ENCODE measurements at places on chromosomes 6 and 20.
A peak's percentile ranks its signal among the peaks of the same experiment; 100 is the strongest.

DNA sequence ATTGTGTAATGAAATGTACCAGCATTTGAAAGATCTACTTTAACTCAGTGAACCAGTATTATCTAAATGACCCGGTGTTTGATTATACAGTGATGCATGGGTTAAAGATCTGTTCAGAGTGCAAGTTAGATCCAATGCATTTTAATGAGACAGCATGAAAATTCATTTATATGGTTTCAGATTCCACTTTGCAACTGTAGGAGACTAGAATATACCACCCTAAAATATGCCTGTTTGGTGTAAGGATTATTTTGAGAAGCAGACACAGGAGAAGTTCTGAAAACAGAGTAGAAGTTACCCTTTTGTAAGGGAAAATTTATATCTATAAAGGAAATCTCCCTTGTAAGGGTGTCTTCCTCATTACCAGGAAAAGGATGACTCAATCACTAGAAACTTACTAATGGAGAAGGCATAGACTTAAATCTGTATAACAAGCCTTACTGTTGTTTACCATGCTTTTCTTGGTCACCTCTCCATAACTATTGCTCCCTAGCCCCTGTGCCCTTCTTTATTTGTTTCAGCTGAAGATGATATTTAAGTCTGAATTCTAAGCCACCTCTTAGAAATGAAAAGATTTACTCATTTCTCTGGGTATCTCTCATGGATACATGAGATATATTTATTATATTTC is 105.4 kb downstream of the NCOA3 start:
- DNase-seq = no peak

DNA sequence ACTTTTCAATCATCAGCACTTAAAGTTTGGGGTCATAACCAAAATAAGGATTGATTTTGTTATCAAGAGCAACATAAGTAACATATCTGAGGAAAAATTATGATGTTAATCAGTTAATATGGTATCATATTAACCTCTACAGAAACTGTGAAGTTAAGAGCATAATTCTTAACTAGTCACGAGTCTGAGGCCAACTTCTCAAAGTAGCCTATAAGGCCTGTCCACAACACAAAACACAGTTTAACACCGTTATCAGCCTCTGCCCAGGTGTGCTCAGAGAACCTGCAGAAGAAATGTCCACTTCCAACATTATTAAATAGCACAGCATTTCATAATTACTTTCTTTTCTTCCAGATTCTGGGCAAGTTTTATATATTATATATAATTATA is 1.1 kb downstream of the STX7 start:
- DNase-seq = no peak

DNA sequence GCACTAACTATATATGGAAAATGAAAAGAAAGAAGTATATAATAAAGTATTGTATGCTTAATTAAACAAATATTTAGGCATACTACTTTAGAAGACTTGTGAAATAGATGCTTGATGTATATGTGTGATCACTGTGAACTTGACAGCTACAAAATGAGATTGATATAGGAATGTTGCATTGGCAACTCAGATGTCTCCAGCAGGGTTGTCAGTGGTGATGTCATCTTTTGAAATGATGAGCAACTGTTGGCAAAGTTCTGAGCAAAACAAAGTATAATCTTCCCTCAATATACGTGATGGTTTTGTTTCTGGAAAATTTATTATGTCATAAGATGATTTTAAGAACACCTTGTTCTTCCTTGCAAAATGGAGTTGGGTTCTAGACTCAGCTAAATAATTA is 133.8 kb downstream of the ARID1B start:
- no peak for DNase-seq

- no peak for DNase-seq
These were observed 47.2 kb downstream of the RFX6 start for GRCh38 chr6:116924245-116924644.

DNA sequence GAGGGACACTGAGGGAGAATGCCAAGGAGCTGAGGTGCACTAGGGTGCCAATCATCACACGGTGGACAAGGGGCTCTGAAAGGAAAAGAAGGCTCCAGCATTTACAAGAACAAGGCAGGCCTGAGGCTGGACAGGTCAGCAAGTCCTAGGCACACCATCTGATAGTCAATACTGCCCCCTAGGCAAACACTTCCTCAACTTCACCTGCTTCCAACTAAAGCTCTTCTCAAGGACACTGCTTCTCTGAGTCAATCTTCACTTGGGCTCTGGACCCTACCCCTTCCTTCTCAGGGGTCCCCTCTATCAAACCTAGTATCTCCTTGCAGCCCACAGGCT is 37.7 kb upstream of the SLC4A11 start:
- DNase-seq = peak; percentile 54

DNA sequence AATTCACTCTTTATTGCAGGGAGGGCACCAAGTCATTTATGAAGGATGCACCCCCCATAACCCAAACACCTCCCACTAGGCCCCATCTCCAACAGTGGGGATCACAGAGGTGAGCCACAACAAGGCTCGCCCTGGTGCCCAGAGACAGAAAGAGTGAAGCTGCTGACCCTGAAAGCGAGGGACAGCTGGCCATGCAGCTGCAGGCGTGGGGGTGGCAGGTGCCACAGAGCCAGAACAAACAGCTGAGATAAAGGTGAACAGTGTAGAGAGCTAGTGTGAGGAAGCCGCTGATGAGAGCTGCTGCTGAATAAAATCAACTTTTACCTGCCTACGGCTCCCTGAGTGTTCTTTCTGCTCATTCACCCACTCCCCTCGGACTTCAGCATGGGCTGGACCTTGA is 18.8 kb upstream of the RGS17 start:
- DNase-seq = no peak

DNA sequence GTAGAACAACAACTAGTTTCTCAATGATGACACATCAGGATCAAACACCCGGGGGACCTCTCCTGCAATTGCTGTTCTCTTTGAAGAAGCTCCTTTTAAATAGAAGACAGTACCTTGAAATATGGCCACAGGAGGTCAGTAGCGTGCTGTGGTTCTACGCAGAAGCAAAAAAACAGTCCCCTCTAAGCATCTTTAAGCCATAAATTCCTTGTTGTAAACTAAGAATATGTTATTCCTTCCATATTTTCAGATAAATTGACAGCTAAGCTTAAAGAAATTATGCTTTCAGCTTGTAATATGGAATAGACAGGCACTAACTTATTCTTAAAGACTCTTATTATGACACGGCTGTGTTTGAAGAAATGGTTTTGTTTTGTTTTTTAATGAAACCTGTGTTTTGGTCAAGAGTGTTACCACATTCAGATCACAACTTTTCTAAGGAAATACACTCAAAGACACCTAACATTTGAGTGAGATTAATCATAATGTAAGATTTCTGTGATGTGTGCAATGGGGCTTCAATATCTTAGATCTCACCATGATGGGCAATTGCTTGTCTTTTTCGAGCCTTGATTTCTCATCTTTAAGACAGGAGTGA is 49.7 kb upstream of the IL20RA start:
- DNase-seq = no peak

GRCh38 chr20:49675368-49676151 is 38.1 kb downstream of the B4GALT5 start:
- no peak for DNase-seq

- DNase-seq = no peak
These were observed 16.6 kb upstream of the MAPK13 start for GRCh38 chr6:36113703-36114102.

- no peak for DNase-seq
These were observed 98.1 kb downstream of the HIVEP2 start for GRCh38 chr6:142846883-142847287.

- DNase-seq = no peak
These were observed 9.0 kb upstream of the PLCB4 start for GRCh38 chr20:9059931-9060330.

GRCh38 chr20:45153752-45154151 is 20.9 kb upstream of the PI3 start:
- DNase-seq = no peak

DNA sequence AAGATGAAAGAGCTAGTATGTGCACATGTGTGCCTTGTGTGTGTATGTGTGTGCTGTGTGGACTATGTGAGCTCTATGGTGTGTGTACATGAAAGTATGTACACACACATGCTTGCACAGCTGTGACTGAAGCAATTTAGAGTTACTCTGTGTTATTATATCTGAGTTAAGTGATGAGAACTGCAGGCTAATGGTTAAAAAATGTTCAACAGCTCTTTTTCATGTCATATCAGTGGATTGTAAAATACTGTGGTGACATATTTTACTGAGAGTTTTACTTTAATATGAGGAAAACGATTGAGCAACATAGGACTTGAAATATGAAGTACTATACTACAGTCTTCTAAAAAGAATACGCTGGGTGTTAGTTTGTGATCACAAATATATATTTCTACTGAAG is 195.7 kb upstream of the KCNK16 start:
- no peak for DNase-seq

DNA sequence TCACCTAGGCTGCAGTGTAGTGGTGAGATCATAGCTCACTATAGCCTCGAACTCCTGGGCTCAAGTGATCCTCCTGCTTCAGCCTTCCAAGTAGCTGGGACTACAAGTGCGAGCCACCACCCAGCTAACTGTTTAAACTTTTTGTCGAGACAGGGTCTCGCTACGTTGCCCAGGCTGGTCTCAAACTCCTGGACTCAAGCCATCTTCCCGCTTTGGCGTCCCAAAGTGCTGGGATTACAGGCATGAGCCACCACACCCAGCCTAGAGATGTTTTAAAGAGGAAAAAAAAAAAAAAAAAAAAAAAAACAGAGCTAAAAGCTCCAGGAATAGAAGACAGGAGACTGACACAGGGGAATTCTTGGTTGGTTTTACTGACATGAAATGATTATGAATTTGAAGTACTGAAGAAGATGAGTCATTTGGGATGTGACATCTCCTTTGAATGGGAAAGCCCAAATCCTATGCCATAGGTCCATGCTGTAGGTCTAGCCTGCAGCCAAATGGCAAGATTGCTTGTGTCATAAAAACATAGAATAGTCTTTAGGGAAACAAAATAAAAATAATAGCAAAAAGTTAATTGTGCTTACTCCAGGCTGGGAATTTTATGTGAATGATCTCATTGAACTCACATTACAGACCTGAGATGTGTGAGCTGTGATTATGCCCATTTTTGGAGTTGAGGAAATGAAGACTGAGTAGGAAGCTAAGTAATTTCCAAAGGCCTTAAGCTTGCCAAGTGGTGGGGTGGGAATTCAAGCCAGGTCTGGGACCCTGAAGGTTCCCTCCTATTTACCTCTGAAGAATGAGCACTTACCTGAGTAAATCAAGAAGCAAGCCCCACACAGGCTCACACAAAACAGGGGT is 24.3 kb upstream of the NHSL1 start:
- DNase-seq = no peak

GRCh38 chr6:122718616-122719015 is 60.9 kb upstream of the FABP7 start:
- DNase-seq = no peak

DNA sequence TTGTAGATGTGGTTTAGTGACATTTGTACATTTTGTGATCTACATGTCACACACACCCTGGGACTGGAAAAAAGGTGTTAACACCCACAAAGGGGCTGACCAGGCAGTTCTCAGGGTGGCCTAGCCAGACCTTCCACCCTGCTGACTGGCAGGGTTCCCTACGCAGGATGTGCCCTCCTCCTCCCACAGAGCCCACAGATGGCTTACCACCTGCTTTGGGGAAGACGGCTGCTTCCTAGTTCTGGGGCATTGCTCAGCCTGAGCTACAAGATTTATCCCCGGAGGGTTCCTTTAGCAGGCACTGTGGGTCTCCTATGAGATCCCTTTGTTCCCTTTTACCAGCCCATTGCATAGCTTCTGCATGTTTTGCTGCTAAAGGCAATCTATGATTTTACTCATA is 35.1 kb downstream of the SNAP25 start:
- DNase-seq = no peak

Data from NCI-H2029 treated with DMSO at 0.1 percent for 48 hours (cell line).